Large intestine (tissue), 12 donors: ENCODE measurements at places on chromosomes 7 and 10. TPM values are rescaled to one million over a fixed set of nuclear protein-coding genes. Genes with fewer than 3 reads are reported as not detected.

The KEL gene
- 181 TPM for polyA plus RNA-seq

The LAMB4 gene
- 0.42 TPM for polyA plus RNA-seq

The SFRP4 gene
- polyA plus RNA-seq: 0.79 TPM

- no peak for DNase-seq
These were observed at the start of gene PLAC9 for GRCh38 chr10:80132299-80133139. Gene PLAC9 (plus strand): TSS chr10:80132730. CDS start chr10:80132763, 33 bp downstream.

DNA sequence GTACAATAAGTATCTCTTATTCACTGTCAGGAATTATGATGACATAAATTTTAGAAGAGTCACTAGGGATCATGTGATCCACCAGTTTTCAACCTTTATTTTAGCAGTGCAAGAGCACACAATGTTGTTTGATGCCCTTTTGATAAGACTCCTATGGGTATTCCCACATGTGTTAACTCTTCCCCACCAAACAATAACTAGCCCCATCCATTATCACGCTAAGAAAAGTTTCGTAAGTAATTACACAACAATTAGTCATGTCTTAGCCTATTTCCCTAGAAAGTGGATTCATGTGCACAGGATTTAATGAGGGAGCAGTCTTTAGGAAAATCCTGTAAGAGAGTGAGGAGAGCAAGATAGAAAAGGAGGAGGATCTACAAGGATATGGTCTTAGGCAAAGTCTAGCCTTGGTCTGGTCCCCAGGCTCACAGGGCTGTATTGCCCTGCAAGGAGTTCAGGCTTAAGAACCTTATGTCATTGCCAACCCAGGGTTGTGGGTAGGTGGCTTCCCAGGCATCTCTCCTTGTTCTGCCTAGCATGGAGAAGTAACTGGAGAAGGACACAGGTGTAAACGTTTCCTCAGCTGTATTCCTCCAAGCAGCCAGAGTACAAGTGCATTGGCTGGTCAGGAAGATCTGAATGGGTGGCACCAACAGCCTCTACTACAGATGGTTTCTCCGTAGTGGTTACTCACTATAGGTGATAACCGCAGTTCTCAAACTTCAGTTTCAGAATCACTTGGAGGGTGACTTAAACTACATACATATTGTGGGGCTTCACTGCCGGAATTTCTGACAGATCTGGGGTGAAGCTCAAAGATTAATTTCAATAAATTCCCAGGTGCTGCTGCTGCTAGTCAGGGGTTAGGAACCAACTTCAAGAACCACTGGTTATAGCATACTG is 574.5 kb downstream of the SUGCT start:
- DNase-seq: no peak

- no peak for DNase-seq
These were observed 8.4 kb upstream of the HBP1 start for GRCh38 chr7:107160389-107160788.

DNA sequence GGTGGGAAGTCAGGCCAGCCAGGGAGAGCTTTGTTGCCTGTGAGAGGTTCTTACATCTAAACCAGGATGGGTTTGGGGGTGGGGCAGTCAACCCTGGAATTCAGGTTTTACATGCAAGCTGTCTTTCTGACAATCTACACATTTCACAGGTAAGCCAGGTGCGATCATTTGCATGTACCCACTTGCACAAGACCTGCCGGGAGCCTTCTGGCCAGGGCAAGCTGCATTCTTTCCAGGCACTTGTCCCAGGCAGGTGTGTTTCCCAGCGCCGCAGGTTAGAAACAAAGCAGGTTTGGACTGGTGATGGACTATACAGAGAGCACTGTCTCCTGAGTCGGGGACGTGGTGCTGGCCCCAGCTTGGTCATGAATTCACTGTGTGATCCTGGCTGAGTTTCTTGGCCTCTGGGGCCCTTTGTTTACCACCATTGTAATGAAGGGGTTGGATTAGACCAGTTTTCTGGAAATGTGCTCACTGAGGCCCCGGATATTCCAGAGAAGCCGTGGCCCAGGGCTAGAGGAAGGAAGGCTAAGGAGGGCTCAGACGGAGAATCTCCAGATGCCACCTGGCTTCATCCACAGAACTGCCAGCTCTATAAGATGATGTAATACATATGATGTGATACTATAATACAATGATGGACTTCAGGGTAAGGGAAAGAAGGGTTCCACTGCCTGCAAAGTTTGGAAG is 205.2 kb upstream of the SVIL start:
- no peak for DNase-seq
